ENCODE measurements at places on chromosomes 1 and 21.

- no peak for DNase-seq
Measured at GRCh38 chr1:7422561-7422960, 348.5 kb upstream of the VAMP3 start.

- peak; percentile 69 for DNase-seq
Measured at GRCh38 chr1:226063224-226063976, 884 bp downstream of the H3-3A start.

- DNase-seq: no peak
Measured at GRCh38 chr1:158208586-158209116, 28.0 kb downstream of the CD1D start.

DNA sequence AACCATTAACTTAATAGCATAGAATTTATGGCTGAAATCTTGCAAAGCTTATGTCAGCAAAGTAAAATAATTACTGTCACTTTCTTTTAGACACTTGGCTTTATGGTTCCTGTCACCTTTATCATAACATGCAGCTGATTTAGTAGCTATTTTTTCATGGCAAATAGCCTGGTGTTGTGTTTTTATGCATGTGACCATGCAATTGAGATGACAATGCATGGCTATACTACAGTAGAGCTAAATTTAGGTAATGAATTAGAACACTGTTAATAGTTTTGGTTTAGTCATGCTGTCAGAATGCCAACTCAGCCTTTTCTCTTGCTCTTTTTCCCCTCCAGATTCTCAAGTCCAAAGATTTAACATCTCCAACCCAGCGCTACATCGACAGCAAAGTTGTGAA lies 88.6 kb downstream of the TGFB2 start:
- no peak for DNase-seq

DNA sequence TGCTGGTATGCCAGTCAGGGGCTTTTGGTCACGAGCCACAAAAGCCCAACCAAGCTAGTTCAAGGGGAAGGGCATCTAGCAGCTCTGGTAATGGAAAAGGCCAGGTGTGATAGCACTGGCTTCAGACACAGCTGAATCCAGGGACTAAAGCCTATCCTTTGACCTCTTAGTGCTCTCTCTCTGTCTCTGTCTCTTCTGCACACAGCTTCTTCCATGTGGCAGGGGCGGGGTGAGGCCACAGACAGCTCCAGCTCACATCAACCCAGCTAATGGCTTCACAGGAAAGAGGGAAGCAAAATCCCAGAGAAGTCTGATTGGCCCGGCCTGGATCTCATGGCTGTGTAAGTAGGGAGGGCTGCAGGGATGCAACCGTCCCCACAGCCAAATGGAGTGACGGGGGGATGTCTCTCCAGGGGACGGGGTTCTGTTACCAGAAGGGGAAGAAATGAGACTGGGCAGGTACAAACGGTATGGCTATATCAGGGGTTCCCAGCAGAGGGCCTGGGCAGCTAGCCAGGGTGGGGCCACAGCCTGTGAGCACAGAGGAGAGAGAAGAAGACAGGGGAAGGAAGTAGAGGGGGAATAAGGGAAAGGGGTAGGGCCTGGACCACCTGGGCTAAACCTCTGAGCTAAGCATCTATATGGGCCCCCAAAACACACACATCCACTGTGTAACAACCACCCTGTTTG lies 42.4 kb downstream of the FBXO2 start:
- no peak for DNase-seq

Data from midbrain (tissue), 1 donor.